Neural crest cell (in vitro differentiated cells): ENCODE measurements at places on chromosomes 2 and 18. TPM values are rescaled to one million over a fixed set of nuclear protein-coding genes. Genes with fewer than 3 reads are reported as not detected.

Gene POTEI
- 1.1 and 1.3 TPM in 2 replicates for total RNA-seq

Gene CXCR4
- total RNA-seq, result 37.5 and 39.5 TPM in 2 replicates

GRCh38 chr2:38097988-38098385 lies 22.0 kb upstream of the CYP1B1 start:
- DNase-seq, result no peak

DNA sequence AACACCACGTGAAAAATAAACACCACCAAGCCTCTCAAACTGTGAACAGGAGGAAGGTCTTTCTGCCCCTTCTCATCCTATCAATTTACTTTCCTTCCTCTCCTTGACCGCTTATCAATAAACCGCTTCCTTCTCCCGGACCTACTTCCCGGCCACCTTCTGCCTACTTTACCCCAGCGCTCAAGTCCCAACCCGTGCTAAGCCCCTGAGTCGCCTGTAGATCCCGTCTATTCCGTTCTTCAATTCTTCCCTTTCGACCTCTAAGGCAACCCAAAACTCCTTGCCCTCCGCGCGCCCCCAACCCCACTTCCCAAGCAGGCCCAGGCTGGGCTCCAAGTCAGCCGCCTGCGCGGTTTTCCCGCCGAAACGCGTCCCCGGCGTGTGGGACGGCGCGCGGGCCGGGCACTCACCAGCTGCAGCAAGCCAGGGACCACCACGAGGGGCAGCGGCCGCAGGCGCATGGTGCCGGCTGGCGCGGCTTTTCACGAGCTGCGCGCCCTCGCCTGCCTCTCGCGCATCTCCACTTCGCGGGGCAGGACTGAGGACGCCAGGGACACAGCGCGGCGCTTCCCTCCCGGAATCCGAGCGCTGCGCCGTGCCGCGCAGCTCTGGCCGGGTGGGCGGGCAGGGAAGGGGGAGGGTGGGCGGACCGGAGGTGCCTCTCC lies at the start of gene NXPH2:
Gene NXPH2, minus strand, starts transcription at position 610 of the 665 bp plus-strand sequence. Its CDS starts 149 bp downstream, at position 461.
- peak; percentile 49 for DNase-seq

DNA sequence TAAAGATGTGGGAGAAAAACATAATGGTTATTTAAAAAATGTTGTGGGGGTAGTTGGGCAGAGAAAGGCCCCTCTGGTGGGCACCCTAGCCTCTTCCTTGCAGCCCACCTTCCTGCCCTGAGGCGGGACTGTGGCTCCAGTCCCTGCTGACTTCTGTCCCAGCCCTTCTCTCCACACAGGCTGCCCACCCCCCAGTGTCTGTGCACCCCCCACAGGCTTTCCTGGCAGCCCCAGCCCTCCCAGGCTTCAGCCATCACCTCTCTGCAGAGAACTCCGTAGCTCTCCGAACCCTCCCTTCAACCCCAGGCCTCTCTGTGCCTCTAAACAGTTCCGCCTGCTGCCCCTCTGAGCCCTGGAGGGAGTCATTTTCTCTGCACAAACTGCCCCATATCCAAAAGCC lies 75.4 kb downstream of the DYSF start:
- DNase-seq, result no peak

GRCh38 chr2:176240301-176240700 lies 28.9 kb upstream of the MTX2 start:
- DNase-seq, result no peak

DNA sequence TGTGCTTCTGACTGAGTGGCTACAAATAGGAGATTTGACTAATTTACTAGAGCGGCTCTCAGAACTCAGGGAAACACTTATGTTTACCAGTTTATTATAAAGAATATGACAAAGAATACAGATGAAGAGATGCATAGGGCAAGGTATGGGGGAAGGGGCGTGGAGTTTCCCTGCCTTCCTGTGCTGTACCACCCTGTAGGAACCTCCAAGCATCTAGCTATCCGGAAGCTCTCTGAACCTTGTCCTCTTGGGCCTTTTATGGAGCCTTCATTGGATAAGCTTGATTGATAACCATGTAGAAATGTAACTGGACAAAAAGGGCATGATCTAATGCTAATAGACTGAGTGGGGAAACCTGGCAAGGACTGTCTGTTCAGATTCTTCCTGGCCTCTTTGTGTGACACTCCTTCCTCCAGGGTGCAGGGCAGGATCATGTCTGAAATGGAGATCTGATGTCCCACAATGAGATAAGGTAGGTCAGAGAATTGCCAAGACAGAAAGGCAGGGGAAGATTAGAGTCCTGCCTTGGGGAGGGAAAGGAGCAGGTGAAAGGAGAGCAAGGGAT lies 101.8 kb upstream of the NPAS2 start:
- no peak for DNase-seq

DNA sequence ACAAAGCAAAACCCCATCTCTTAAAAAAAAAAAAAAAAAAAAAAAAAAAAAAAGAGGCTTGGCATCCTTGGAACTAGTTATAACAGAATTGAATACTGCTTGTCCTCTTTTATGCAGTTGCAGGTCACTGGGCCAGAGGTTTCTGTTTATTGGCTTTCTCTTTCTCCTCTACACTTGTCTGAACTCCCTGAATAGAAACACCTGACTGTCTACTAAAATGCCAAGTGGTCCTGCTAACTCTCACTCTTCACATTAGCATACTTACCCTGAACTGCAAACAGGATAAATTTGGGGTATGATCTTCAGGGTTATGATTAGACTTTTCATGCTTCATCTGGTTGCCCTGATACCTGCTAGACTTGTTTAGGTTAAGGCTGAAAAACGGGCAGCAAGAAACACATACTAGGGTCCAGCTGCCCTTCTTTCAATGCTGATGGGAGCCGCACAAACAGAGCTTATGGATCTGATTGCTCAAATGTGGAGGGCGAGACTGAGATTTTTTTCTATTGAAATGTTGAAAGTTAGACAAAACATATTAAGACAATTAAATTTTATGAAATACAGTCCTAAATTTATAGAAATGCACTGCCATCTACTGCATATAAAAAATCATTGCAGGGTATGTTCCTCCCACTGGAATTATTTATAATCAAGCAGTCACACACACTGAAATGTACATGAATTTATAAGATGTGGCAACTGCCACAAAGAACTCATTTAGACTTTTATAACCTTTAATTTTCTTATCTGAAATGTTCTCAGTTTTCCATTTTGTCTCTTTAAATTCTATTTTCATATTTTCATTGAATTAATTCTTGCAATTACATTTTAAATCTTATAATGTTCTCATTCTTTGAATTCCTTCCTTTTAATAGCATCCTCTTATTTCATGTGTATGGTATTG lies 40.8 kb downstream of the GTF3C3 start:
- DNase-seq, result no peak

- no peak for DNase-seq
These were observed 103.0 kb downstream of the AP1S3 start for GRCh38 chr2:223734346-223734745.

Gene DCDC2C
- total RNA-seq, result not detected in 2 replicates

DNA sequence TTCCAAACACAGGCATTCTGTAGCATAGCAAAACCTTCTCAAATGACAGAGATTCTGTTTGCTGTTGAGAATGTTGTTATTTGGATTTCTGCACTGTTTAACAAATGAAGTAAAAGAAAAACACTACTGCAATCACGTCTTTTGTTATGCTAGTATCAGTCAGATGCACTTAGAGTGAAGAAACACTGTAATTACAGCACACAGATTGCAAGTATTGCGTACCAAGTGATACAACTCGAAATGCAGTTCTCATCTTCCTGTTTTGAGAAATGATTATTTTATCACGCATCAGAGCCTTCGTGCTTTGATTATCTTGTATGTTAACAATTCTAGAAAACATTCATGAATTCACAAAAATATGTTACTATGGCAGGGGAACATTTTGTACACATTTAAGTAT lies 41.8 kb upstream of the KLF11 start:
- no peak for DNase-seq

Gene AQP12A
- not detected in 2 replicates for total RNA-seq

- no peak for DNase-seq
These were observed 88.2 kb downstream of the PLB1 start for GRCh38 chr2:28583899-28584553.
